ENCODE measurements at places on chromosomes 11 and 22. TPM values are rescaled to one million over a fixed set of nuclear protein-coding genes. Genes with fewer than 3 reads are reported as not detected.

Gene UBQLNL
- total RNA-seq: not detected

Gene P2RX6
- 1.1 TPM for total RNA-seq

Gene POLR2F
- 37.9 TPM for total RNA-seq

DNA sequence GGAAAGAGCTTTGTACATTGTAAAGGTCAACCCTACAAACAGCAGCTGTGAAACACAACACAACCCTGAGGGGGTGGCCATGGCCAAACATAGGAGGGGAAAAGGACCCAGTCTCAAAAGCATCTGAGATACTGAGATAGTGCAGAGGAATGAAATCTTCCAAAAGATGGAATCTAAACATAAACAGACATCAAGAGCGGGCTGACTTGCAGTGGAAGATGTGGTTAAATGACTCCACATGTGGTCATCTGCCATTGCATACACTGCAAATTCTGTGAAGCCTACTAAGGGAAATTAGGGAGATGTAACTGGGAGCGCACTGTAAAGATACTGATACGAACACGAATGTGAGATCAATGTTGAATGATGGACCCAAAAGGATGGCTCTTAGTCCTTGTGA lies 22.0 kb downstream of the BDNF start:
- no peak for DNase-seq

GRCh38 chr11:68206211-68206610 lies 6.9 kb downstream of the KMT5B start:
- peak; percentile 75 for DNase-seq

DNA sequence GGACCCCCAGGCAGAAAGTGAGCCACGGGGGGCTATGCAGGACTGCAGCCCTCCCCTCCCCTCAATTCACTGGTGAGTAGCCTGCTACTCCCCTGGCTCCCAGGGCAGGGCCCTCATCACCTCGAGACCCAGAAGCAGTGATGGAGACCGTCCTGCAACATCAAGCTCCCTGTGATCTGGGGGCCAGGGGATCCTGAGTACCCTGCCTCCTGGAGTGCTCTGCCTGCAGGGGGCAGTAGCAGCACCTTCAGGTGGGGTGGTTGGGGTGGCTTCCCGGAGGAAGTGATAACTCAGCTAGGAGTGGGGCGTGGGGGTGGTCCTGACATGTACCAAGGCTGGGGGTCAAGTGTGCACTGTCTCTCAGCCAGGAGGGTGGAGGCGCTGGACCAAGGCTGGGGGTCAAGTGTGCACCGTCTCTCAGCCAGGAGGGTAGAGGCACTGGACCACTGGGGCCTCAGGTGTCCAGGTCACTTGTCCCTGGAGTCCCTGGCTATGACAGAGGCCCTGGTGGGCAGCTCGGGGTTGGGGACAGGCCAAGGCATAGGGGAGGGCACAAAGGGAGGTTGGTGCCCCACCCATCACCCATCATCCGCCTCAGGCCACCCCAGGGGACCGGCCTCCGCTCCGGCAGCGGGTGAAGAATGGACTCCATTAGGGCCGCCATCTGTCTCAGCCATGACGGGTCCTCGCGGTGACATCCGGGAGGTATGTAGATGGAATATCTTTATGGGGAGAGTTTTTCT lies 9.4 kb downstream of the RTN4R start:
- no peak for DNase-seq

- DNase-seq: no peak
Measured at GRCh38 chr22:17366329-17366728, 2.9 kb upstream of the CECR2 start.

All from renal cortical epithelial cell (primary cell).